ENCODE measurements at places on chromosomes 3 and 15.

GRCh38 chr15:63501256-63502089, 2.9 kb upstream of the USP3 start:
- no peak for DNase-seq

- DNase-seq: no peak
These were observed 60.3 kb downstream of the SLC6A6 start for GRCh38 chr3:14462738-14463137.

- no peak for DNase-seq
These were observed 394.1 kb downstream of the OCA2 start for GRCh38 chr15:27705056-27705455.

DNA sequence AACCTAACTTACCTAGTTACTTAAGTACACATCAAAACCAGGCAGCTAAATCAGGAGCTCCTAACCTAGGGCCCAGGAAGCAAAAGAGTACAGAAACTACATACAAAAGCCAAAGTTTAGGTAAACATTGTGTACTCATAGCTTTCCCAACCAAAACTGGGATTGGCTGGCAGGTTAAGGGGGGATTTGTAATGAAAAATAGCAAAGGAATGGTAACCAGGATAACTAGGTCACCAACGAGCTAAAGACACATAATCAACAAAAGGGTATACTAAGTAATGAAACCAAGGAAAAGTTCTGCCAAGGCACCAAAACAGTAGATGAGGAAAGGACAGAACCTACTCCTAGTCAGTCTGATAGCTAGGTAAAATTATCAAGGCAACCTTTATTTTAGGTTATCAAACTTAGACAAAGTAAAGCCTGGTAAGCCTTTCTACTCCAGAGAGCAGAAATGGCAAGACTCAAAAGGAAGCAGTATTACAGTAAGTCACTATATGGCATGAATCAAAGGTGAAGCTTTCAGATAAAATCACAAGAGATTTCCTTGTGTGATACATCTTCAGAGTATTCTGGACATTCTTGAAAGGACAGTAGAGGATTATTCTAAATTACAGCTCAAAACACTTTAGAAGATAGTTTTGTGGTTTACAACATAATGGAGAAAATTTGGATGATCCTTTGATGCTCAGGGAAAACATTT, 10.2 kb downstream of the TRA2B start:
- DNase-seq: no peak

DNA sequence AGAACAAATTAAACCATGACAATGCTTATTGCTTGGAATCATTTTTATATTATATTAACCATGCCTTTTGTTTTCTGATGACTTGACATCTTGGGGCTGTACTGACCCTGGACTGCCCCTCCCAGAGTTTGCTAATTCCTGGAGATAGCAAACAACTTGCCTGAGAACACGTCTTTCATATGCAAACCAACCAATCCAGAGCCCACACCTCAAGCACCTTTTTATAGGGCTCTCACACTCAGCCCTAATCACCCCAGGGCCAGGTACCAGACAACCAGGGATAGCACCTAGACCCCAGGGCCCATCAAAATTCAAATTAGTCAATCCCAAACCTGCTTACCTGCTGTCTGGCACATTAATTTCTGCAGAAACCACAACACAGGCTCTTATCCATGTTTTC, 36.9 kb downstream of the MRPS11 start:
- DNase-seq: no peak

DNA sequence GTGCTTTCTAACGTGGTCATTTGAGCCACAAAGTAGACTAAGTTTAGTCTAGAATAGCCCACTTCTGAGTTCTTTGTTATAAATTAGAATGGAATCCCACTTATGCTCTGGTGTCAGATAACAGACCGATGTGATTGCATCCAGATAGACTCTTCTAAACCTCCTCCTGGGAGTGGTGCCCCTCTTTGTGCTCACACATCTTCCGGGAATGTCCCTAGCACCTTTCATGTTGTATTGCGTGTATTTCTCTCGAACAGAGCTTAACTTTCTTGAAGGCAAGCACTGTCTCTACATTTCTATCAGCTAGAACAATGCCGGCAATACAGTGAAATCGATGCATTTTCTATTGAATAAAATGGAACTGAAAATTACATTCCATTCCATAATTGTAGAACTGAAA, 23.0 kb downstream of the CP start:
- no peak for DNase-seq

DNA sequence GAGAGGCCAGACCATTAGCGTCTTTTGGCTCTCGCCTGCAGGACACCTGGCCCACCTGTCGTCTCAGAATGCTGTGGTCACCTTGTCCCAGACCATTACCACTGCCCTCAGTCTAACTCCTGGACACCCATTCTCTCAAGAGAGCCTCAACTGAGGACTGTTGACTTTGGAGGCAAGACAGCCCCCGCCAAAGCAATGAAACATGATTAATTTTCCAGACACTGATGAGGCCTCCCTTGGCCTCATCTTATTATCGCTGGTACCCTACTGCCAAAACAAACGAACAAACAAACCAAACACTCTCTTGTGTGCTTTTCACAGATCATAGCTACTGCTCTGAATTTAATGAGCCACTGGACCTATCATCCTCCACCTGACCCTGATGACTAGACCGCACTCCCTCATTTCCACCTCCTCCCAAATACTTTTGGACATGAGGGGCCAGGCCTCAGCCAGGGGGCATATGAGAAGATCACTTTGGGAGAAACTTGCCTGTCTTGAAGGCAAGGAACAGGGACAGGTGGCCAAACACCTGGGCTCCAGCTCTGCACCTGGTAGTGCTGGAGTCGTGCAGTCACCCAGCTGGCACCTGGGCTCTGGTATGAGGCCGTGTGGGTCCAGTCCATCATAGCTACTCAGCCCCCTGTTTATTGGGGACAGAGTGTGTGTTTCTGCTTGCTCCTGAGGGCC, 27.6 kb downstream of the ALS2CL start:
- no peak for DNase-seq

- DNase-seq: no peak
These were observed 73.7 kb downstream of the FILIP1L start for GRCh38 chr3:100040451-100041225.

- no peak for DNase-seq
These were observed 263.3 kb upstream of the TPM1 start for GRCh38 chr15:62779036-62779770.

- DNase-seq: no peak
These were observed 68.9 kb downstream of the CACNA2D3 start for GRCh38 chr3:54191220-54191619.

DNA sequence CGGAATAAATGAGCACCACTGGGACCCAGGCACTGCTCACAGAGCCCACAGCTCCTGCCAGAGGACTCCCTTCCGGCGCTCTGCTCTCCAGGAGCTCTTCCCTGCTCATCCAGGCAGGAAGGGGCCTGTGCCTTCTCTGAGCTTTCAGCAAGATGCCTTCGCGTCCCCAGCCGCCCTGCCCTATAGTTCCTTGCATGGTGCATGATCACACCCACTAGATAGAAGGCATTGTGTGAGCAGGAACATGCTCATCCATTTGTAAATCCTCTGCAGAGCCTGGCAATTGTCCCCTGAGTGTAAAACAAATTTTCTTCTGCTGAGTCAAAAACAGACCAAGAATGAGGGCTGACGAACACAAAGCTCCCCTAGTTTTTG, 181.6 kb downstream of the MEGF11 start:
- DNase-seq: no peak

DNA sequence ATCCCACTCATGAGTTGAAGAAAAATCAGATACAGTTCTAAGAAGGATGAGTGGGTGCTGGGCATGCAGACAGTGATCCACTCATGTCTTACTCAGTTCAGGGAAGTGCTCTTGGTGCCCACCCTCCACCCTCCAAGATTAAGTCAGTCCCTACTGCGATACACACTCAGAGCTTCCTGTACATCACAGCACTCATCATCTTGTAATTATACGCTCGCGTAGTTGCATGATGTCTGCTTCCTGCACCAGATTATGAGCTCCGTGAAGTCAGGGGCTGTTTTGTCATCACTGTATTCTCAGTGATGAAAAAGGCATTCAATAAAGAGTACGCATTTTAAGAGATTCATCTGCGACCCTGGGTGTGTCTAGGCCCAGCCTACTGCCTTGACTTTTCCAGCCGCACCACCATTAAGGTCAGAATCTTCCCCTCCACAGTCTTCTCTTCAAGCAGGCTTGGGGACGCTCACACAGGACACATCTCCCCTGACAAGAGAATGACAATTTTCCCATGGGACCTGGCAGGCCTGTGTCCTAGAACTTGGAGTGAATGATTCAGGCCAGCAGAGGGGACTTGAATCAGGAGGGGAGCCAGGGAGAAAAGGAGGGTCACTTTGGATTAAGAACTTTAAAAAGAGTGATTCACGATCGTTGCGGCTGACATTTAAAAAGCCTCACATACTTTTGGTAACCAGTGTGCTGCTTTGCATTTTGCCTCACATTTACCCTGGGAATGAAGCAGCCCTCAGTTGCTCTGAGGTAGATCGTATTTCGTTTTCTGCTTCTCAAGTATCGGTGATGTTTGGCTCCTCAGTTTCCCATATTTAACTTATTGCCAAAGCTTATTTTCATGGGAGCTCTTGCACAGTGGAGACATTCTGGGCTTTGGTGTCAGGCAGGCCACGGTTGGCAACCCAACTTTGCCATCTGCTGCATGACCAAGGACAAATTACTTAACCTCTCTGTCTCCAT, 7.9 kb upstream of the PDE8A start:
- DNase-seq: no peak

GRCh38 chr3:21484828-21485144, 266.2 kb downstream of the ZNF385D start:
- DNase-seq: no peak

DNA sequence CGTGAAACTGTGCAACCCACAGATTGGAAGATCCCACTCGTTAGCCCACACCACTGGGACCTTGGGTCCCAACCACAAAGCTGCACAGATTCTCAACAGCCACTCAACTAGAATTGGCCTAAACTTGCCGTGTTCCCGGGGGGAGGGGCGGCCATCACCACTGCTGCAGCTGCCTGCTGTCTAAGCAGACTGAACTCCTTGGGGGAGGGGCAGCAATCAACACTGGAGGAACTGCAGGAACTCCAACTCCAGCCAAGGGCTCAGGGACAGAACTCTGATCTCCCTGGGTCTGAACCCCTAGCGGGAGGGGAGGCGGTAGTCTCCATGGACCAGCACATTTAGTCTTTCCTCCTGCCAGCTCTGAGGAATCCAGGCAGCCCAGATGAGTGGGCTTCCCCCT, 205.9 kb downstream of the RSL24D1 start:
- no peak for DNase-seq

- DNase-seq: no peak
These were observed 238.6 kb downstream of the RAP2B start for GRCh38 chr3:153400641-153401040.

- DNase-seq: no peak
These were observed 35.6 kb downstream of the LNP1 start for GRCh38 chr3:100436951-100437350.

GRCh38 chr3:8841472-8841871, 72.1 kb upstream of the OXTR start:
- no peak for DNase-seq

GRCh38 chr3:126523745-126524428, at the start of gene CHST13:
Gene CHST13 (plus strand): TSS chr3:126524155. CDS start chr3:126524333, 178 bp downstream.
- DNase-seq: no peak

GRCh38 chr15:52651868-52652267, 27.3 kb downstream of the ATOSA start:
- DNase-seq: no peak

- DNase-seq: no peak
These were observed 524.2 kb upstream of the LMCD1 start for GRCh38 chr3:7977245-7978086.

DNA sequence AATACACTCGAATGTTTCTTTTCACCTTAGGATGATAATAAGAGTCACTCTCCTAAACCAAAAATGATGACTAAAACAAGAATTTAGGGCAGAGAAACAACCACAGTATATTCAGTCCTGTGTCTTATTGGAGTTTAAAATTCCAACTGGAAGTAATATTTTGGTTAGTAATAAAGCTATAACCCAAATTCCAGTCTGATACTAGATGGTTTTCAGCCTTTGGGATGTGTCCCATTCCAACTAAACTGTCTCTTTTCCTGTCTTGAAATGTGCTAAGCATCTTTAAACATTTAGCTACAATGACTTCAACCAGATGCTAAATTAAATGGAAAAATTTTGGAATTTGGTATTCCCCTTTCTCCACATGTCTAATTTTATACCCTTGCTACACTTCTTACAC, 510.0 kb downstream of the ROBO1 start:
- DNase-seq: no peak

- DNase-seq: no peak
These were observed 172.7 kb downstream of the ZBTB20 start for GRCh38 chr3:114974387-114974786.

DNA sequence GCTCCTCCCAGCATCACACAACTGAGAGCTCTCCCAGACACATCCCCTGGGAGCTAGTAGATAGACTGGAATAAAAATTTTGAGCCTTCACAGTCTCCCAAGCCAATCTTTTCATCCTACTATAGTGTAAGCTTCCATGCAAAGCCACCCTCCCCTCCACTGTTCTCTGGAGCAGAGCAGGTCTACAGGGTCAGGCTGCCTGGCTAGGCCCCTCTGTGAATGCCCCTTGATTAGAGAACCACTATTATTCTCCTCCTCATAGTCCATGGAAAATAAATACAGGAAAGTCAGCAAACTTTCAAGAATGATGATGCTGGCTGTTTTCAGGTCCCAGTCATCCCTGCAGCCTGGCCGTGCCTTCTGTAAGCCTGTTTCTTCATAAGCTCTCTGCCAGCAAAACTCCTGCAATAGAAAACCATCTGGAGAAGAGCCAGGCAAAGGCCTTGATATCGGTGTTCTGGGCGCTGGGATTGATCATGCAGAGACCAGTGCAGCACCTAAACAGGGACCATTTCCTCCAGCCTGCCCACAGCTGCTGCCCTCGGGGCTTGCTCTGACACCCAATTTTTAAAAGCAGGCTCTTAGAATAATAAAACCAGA, 51.7 kb downstream of the CRYGS start:
- DNase-seq: no peak

GRCh38 chr15:37880009-37880834, 54.2 kb upstream of the TMCO5A start:
- DNase-seq: no peak

DNA sequence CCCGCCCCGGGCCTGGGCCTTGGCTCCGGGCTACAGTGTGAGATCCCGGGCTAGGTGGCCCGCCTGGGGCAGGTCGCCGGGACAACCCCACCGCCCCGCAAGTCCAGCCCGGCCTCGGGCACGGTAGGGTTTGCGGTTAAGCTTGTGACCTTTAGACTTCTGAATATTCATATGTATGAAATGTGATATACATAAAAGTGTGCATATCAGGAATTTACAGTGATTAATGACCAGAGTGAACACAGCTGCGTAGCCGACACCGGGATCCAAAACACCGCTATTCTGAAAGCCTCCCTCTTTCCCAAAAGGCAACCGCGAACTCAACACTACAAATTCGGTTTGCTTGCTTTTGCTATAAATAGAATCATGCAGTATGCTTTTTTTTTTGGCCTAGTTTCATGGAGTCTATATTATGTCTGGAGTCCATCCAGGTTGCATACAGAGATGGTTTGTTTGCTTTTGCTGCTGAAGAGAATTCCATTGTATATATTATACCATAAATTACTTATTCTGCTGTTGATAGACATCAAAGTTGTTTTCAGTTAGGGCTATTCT, 636 bp upstream of the SNRPA1 start:
- no peak for DNase-seq

- no peak for DNase-seq
These were observed 673.7 kb upstream of the CCDC54 start for GRCh38 chr3:106703524-106703923.

- DNase-seq: no peak
These were observed 4.2 kb downstream of the RHCG start for GRCh38 chr15:89492111-89492641.

- no peak for DNase-seq
These were observed 58.9 kb downstream of the SLMAP start for GRCh38 chr3:57815036-57815435.

- no peak for DNase-seq
These were observed 18.6 kb upstream of the IREB2 start for GRCh38 chr15:78419367-78419766.
